ENCODE measurements at places on chromosomes 2 and 18.

- DNase-seq, result no peak
Measured at GRCh38 chr18:80225685-80226084, 21.6 kb downstream of the PARD6G start.

GRCh38 chr2:12719400-12720277 is 2.9 kb downstream of the TRIB2 start:
- no peak for DNase-seq

GRCh38 chr2:97662386-97662894 is 1.4 kb downstream of the ACTR1B start:
- DNase-seq, result no peak

GRCh38 chr18:73737990-73738389 is 409.6 kb downstream of the FBXO15 start:
- no peak for DNase-seq

DNA sequence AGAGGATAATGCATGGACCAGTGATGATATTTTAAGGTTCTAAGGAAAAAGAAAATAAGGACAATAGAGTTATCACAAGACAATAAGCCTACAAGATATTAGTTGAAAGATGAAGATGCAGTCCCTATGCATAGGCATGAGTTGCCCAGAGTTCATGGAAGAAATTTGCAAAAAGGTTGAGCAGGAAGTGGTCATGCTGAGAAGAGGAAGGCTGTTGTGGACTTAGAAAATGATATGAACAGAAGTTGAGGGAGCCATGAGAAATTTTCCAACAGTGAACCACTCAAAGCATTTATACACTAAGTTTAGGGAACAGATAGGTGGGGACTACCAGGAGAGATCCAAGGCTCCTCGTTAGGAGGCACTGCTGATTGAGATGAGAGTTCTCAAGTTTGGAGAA is 3.5 kb downstream of the OSBPL6 start:
- no peak for DNase-seq

DNA sequence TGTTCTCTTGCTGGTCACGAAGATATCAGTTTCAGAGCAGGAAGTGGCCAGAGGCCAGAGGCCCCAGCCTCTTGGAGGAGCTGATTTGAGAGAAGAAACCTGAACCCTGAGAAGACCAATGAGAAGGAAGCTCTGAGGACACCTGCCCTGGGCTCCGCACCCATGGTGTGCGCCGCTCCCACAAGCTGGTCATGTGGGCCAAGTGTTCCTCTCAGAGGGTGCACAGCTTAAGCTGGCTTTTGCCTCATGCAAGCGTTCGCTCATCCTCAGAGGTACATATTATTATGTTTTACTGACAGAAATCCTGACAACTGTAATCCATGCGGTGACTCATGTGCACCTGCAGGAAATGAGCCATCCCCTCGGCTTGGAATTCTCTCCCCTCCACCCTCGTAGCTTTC is 316.1 kb upstream of the MYT1L start:
- DNase-seq, result no peak

DNA sequence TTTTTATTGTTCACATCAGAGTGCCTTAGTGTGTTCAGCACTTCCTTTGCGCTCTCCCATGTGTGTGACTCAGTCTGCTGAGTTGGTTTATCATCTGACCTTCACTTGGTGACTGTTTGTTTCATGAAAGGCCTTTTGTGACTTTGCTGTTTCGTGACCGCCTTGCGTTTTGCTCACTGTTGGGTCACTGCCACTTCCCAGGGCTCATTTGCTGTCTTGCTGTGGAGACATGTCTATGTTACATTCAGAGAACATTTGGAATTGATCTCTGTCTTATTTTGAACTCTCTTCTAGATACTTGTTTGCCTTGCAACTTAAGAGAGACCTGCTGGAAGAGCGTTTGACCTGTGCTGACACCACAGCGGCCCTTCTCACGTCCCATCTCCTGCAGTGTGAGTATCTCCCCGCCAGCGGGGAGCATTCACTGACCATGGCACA is 54.7 kb downstream of the FARP2 start:
- no peak for DNase-seq

- no peak for DNase-seq
Measured at GRCh38 chr2:216044883-216045486, 31.6 kb upstream of the MREG start.

DNA sequence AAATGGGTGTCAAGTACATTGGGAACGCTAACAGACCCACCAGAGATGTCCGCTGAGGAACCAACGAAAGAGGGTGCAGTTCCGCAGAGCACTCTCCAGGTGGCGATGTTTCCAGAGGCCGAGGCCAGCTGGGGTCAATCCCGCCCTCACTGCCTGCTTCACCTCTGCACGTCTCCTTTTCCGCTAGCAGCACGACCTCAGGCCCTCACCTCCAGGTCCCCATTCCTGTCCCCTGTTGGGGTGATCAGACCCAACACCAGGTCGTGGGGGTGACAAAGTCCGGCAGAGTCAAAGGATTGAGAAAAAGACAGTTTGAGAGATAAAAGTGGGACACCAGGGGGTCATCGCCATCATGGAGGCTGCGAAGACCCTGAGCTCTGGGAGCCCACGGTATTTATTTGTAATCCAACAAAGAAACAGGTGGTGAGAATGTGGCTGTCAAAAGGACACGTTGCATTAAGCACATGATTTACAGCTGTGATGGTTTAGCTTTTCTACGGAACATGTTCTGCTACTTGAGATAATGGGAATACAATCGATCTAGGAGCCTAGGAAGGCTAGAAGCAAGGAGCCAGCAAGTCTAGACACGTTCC is 27.3 kb downstream of the ZAP70 start:
- peak; percentile 52 for DNase-seq

GRCh38 chr18:66676699-66677098 is 72.8 kb upstream of the CDH19 start:
- DNase-seq, result no peak

GRCh38 chr2:241412144-241412543 is 56.1 kb downstream of the FARP2 start:
- no peak for DNase-seq

DNA sequence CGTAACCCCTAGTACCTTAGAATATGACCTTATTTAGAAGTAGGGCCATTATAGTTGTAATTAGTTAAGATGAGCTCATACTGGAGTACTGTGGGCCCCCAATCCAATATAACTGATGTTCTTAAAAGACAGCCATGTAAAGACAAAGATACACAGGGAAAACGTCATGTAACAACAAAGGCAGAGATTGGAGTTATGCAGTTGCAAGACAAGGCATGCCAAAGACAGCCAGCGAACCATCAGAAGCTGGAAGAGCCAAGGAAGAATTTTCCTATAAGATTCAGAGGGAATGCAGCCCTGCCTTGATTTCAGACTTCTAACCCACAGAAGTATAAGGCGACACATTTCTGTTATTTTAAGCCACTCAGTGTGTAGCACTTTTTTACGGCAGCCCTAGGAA is 55.9 kb upstream of the TLK1 start:
- DNase-seq, result no peak

All from activated CD4-positive, alpha-beta T cell treated with anti-CD3 and anti-CD28 coated beads, Interleukin-2, amount 50 U/mL, for 48 hours (primary cell).